ENCODE measurements at places on chromosomes 1 and 21.
A peak's percentile ranks its signal among the peaks of the same experiment; 100 is the strongest.

GRCh38 chr1:226211181-226211821, 12.2 kb upstream of the MIXL1 start:
- no peak for DNase-seq

- DNase-seq = no peak
These were observed 67.9 kb downstream of the LRRC8D start for GRCh38 chr1:89888480-89889322.

GRCh38 chr1:6121021-6121421, 59.1 kb downstream of the CHD5 start:
- DNase-seq = no peak

- peak; percentile 92 for DNase-seq
These were observed at the start of gene BTF3L4 for GRCh38 chr1:52056163-52056936. BTF3L4 (plus strand) TSS chr1:52056295; CDS start chr1:52059848, 3,553 bp downstream.

DNA sequence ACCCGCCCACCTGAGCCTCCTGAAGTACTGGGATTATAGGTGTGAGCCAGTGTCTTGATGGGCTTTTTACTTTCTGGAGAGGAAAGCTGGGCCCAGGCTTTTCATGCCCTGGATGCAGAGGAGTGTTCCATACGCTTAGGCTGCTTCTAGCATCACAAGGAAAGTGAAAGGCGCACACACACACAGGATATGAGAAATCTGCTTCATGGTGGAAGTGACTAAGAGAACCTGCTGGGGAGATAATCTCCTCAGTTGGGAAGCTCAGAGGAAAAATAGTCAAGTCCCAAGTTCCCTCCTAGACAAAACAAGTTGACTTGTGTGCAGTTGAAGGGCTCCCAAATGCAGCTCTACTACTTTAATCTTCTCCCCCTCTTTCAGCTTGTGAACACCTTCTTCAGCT, 2.2 kb downstream of the NUDC start:
- no peak for DNase-seq

GRCh38 chr1:58888833-58889232, 105.0 kb upstream of the JUN start:
- peak; percentile 26 for DNase-seq

- no peak for DNase-seq
These were observed 31.0 kb downstream of the ZNF691 start for GRCh38 chr1:42877380-42877779.

GRCh38 chr1:31581821-31582810, 5.8 kb downstream of the TINAGL1 start:
- DNase-seq = no peak

- DNase-seq = no peak
These were observed 78.9 kb downstream of the RHOU start for GRCh38 chr1:228814176-228814575.

- DNase-seq = peak; percentile 11
These were observed 10.1 kb upstream of the SERTAD4 start for GRCh38 chr1:210222340-210223006.

DNA sequence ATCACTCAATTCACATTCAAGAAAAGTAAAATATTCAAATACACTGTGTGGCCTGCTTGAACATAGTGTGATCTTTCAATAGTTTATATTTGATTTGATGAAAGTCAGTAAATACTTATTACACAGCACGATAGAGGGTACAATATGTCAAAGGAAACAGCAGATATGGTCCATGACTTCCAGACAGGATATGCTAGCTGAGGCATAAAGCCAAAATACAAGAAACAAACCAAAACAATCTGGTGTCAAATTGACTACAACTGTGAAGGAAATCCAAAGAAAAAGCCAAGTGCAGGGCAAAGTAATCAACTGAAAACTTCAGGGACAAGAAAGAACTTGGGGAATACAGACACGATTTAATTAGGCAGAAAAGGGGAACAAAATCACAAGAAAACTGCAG, 19.3 kb downstream of the RRAGC start:
- no peak for DNase-seq

GRCh38 chr1:66557157-66557556, 23.2 kb downstream of the SGIP1 start:
- no peak for DNase-seq

DNA sequence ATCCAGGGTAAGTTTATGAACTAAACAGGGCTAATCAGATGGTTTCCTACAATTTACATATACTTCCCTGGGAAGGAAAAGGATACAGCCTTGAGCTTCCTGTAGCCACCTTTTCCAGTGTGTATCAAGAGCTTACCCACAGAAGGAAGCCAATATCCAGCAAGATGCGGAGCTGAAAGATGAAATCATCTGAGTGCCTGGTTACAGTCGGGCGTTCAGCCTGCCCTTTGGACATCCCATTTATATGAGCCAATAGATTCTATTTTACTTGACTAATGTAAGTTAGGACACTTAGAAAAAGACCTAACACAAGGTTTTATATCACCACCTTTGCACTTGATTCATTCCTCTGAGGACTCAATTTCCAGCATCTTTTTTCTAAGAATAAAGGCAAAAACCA, 108.2 kb downstream of the UCHL5 start:
- no peak for DNase-seq

- DNase-seq = peak; percentile 52
These were observed 1.9 kb downstream of the ANKRD34A start for GRCh38 chr1:145962157-145963102.

GRCh38 chr1:44819196-44819607, 10.9 kb downstream of the BTBD19 start:
- DNase-seq = no peak

GRCh38 chr1:197441999-197442414, 174.0 kb downstream of the CRB1 start:
- no peak for DNase-seq

GRCh38 chr1:245105815-245106410, 48.9 kb upstream of the KIF26B start:
- no peak for DNase-seq

DNA sequence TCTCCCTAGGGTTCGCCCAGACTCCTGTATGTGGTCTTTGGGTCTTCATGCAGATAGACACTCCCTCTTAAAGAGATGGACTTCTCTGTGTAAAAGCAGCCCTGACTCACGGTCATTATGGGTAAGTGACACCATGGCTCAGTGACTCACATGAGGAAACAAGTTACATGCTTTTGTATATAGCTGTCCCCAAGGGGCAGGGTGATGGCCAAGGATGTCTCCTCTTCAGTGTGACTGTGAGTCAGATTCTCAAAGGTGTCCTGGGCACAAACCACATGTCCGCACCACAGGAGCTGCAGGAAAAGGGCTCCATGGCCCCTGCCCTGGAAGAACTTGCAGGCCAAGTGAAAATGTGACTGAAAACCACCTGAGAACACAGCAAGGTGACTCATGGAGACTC, 380.4 kb downstream of the NPHP4 start:
- DNase-seq = no peak

DNA sequence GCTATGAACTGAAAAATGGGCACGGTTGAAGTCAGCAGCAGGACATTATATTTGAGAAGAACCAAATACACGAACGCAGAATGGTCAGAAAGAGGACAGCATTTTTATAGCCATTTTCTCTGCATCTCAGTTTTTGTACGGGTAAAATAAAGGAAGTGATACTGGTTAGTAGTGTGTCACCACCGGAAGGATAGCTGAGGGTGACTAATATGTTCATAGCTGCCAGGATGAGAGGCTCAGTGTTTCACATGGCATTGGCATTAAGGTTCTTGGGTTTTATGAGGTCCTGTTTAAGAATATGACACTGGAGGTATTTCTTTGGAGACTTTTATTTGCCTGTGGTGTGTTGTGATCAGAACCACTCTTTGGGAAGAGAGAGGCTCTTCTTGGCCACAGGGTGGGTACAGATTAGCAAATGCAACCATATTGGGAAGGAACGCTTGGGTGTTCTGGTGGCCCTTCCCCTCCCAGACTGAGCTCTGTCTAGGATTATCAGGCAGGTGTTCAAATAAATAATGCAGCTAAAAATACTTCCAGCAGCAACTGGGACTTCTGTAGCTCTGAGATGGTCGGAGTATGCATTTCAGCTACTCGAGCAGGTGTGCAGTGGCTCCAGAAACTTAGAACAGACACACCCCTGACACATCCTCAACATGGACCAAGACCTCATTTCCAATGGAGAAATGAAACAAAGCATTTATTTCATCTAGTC, 158.2 kb downstream of the PBX1 start:
- peak; percentile 21 for DNase-seq
